ENCODE measurements at places on chromosomes 4 and X.
A peak's percentile ranks its signal among the peaks of the same experiment; 100 is the strongest.

DNA sequence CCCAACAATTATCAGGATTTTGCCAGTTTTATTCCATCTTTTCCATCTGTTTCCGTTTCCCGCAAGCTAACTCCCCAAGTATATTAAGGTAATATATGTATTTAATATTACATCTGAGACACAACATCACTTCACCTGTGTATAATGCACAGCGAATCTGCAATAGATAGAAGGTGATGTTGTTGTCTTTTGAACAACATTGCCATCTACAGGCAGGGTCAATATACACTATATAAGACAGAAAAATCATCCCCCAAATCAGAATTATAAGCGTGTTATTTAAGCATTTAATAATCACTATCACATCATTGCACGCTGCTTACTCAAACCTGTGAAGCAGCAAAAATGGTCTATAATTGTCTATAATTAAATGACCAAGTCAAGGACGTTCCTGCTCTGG, 1115.5 kb downstream of the NLGN4X start:
- DNase-seq: peak; percentile 7

DNA sequence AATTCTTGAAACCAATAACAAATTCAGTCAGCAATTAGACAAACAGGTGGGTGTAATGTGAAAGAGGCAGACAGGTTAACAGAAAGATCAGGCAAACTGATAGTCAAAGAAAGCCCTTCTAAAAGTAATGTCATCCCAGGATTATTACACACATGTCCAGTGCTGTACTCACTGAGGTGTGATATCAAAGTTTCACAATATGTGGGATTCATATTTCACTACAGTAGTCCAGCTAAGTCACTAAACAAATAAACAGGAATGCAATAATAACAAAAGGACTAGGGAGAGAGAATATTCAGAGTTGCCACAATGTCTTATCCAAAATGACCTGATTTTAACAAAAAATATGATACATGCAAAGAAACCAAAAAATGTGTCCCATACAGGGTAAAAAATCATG, 787.5 kb downstream of the FSTL5 start:
- no peak for DNase-seq

- DNase-seq: no peak
These were observed 10.6 kb upstream of the RASGEF1B start for GRCh38 chr4:81482326-81482725.

DNA sequence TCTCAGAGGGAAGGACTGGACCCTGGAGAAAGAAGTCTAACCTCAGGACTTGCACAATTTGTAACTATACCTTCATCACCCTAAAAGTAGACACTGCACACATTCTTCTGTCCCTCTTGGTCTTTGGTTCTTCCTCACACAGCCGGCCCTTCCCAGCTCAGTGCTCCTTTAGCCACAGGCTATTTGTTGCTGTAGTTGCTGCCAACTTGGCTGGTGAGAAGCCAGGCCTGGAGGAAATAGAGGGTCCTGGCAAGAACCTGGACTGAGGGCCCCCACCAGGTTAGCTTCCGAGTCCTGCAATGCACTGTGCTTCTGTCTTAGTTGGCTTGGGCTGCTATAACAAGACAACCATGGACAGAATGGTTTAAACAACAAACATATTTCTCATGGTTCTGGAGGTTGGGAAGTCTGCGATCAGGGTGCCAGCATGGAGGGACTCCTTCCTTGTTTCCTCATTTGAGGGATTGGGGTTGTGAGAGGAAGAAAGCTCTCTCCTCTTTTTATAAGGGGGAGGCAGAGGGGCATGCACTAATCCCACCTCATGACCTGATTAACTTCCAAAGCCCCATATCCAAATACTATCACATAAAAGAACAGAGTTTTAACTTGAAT, 4.4 kb upstream of the FGF5 start:
- no peak for DNase-seq

- DNase-seq: no peak
These were observed 43.5 kb downstream of the LHFPL1 start for GRCh38 chrX:112636288-112636687.
